Activated CD4-positive, alpha-beta T cell treated with anti-CD3 and anti-CD28 coated beads, Interleukin-2, amount 10 ng/mL, durations not matched to agents 7 days and 5 days (primary cell): ENCODE measurements at places on chromosomes 12 and 14.
A peak's percentile ranks its signal among the peaks of the same experiment; 100 is the strongest.

DNA sequence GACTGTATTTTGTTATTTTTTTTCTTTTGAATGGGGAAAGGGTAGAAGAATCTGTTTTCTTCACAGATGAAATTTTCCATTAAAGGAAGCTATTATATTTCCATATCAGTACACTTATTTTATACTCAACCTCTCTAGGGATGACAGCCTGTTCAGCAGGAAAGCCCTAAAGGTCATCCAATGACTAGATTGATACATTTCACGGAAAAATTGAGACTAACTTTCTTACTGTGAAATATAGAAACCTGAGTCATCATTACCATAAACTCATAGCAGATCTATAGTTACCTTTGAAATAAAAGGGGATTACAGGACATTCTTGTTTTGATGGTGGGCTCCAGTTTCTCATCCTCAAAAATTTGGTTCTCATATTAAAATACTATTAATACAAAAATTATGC, 36.1 kb upstream of the PTCSC3 start:
- DNase-seq: no peak

GRCh38 chr14:26394150-26394810, 203.6 kb downstream of the NOVA1 start:
- no peak for DNase-seq

DNA sequence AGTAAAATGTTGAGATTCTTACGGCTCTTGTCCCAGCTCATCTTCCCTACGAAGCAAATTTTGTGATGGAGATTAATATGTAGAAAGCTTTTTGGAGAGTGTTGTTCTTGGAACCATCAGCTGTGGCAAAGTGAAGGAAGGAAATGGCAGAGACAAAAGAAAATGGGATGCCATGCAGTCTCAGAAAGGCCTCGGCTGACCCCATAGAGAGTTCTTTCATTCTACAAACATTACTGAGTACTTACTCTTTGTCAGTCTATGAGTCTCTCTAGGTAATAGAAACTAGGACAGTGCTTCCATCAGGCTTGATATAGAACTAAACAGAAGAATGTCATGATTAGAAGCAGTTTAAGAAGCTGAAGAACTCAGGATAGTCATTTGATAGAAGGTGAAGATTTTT, 134.1 kb downstream of the PLEKHA5 start:
- no peak for DNase-seq

DNA sequence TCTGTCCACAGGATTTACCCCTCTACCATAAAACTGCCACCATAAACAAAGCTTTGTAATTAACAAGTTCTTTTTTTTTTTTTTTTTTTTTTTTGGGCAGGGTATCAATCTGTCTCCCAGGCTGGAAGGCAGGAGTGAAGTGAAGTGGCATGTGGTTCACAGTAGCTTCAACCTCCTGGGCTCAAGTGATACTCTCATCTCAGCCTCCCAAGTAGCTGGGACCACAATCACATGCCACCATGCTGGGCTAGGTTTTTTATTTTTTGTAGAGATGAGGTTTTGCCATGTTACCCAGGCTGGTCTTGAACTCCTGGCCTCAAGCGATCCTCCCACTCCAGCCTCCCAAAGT, 61.1 kb upstream of the NUDT4 start:
- no peak for DNase-seq

- no peak for DNase-seq
Observed at GRCh38 chr14:72924337-72924736, 1.9 kb upstream of the DCAF4 start.

DNA sequence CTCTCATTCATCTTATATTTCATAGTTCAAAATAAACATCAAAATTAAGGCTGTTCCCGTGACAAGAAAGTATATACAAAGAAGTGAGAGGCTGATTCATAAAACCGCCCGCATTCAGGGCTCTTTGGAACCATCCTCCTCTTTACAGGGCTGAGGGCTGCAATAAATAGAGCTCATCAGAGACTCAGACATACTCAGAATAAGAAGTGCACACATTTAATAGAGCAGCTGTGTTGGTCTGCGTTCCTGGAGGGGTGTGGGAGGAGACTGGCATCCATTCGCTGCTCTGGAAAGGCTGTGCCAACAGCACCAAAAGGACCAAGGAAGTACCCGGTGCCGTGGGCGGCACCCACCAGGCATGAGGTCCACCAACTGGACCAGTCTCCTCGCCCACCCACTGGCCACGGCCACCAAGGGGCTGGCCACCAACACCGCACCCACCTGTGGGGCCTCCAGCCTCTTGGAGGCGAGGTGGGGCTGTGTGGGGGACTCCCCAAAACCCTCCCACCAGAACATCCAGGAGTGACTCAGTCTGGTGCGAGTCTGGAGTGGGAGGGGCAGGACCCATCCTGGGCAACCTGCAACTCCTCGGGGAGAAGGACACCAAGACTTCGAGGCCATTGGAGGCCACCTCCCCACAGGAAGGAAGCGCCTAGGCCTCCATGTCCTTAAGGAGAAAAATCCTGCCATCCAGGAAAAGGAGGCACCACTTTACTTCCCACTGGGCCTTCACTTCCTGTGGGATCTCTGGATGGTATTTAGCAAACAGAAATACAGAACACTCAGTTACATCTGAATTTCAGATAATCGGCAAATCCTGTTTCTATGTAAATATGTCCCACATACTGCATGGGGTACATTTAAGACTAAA, 32.7 kb downstream of the VCPKMT start:
- peak; percentile 48 for DNase-seq

- DNase-seq: no peak
Observed at GRCh38 chr12:24073170-24073810, 123.8 kb upstream of the SOX5 start.

DNA sequence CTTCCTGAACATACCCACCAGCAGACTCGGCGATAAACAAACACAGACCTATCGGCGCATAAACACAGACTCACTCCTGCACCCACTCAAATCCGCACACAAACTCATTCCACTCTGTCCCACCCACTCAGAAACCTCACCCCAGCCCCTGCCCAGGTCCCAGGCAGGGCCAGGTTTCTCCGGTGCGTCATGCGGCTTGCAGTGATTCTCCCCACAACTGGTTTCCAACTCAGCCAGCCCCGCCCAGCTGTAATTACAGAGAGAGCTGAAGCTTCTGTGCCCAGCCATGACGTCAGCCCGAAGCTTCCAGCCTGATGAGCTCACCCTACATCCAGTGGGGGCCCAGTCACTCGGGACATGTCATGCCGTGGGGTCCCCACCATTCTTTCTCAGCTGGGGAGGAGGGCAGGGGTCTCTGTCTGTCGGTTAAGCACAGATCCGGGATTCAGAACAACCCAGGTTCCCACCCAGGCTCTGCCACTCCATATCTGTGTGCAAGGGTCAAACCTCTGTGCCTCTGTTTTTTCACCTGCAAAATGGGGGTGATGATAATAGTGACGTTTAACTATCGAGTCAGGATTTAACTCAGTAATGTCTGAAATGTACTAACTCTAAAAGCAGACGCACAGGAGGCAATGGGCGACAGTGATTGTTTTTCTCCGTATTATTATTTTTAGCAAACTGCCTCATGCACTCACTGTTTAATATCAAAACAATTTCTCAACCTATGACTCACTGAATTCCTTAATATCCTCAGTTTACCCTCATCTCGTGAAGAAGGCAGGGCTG, 2.3 kb upstream of the HSPB8 start:
- DNase-seq: no peak

DNA sequence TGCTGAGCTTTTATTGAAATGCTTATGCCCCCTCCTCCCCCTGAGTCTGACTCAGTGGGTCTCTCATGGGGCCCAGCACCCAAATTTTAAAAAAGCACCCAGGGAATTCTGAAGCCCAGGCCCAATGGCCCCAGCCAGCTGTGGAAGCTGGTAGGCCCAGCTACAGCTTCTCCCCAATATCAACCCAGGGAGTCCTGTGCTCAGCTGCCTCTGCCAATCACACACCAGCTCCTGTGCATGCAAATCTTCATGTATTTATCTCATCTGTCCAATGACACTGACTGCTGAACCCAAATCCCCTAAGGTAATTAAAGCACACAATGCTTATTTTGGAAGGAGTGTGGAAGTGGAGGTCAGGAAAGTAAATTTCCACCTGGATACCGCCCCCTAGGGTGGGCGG, 76.3 kb downstream of the CCDC88C start:
- DNase-seq: no peak

DNA sequence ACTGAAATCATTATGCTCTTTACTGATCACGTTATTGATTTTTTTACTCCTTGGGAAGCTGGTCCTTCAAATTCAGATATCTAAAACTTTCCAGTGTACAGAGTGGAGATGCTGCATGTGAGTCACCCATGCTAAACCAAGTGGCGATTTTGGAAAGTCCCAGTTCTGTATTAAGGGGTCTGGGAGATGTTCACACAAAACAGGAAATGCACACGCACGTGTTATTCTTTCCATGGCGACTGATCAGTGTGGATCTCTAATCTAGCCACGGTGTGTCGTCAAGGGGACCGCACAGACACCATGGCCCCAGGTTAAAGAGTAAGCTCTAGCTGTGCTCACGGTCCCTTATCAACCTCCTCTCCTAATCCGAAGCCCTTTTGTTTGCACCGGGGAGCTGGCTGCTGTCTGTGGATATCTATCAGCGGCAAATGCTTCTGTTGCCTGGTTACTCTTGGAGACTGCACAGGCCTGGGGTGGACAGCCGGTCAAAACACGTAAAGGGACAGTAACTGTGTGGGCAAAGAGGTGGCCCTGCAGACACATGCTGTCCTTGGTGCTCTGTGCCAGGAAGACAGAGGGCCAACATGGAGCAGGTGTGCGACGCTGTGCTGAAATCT, 96.6 kb downstream of the RIMBP2 start:
- no peak for DNase-seq

GRCh38 chr14:22753586-22753985, 12.9 kb upstream of the OXA1L start:
- DNase-seq: no peak

DNA sequence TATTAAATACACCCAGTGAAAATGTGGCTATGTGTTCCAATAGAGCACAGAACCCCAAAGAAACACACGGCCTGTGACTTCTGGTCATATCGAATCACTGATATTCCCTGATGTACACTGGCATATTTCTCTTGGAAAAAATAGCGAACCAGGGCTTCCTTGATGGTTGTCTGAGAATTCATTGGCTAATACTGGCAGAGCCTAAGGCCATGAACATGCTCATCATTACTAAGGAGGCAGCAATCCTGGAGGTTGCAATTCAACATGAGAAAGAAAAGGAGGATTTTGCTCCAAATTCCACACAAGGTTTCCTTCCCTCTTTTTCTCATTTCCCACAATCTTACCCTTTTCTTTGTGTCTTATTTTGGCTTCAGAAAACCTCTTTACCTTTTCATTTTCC, 212.9 kb upstream of the HMGA2 start:
- DNase-seq: no peak

DNA sequence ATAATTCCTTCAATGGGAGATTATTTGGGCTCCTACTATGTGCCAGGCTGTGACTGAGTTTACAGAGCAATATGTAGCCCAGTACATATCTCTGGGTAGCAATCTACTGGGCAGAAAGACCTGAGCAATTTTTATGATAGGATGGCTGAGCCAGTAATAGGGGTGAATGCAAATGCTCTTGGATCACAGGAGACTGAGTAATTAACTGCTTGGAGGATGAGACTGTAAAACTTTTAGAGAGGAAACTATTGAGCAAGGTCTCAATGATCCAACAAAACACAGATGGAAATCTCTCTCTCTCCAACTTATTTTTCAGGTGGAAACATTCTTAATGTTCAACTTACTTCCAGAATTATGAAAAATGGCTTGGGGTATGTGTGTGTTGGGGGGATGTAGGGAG, 402.2 kb downstream of the AEBP2 start:
- DNase-seq: no peak

GRCh38 chr12:110922652-110923051, 2.3 kb upstream of the MYL2 start:
- DNase-seq: no peak

DNA sequence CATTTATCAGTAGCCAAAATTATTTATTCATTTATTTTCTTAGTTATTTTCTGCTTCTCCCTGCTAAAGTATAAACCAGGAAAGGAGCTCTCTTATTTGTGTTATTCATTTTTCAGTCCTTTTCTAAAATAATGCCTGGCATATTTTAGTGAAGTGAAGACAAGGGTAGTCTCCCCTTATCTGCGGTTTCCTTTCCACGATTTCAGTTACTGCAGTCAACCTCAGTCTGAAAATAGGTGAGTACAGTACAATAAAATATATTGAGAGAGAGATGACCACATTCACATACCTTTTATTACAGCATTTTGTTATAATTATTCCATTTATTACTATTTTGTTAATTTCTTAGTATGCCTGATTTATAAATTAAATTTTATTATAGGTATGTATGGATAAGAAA, 57.6 kb downstream of the GPR137C start:
- no peak for DNase-seq

GRCh38 chr12:54419088-54419887, at the start of gene ITGA5:
Gene ITGA5 (minus strand): TSS chr12:54419266. CDS start chr12:54419198, 68 bp downstream.
- DNase-seq: peak; percentile 36

DNA sequence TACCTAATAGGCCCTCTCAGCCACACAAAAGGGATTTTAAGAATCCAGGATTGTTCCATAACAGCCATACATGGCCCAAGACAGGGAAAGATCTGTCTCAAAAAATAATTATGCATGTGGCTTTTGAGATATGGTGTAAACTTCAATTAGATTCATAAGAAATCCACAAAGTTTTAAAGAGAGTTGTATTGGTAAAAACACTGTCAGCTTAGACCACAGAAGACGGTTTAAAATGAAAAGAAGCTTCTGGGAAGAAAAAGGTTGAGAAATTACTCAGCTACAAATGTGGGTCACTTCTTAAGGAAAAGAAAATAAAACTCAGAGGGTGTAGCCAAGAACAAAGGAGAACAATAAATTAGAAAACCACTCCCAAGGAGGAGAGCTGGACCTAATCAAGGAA, 191.4 kb downstream of the KIF26A start:
- no peak for DNase-seq

GRCh38 chr12:29223426-29223825, 74.3 kb downstream of the FAR2 start:
- no peak for DNase-seq

- no peak for DNase-seq
Observed at GRCh38 chr12:6238875-6239274, 38.7 kb downstream of the CD9 start.

DNA sequence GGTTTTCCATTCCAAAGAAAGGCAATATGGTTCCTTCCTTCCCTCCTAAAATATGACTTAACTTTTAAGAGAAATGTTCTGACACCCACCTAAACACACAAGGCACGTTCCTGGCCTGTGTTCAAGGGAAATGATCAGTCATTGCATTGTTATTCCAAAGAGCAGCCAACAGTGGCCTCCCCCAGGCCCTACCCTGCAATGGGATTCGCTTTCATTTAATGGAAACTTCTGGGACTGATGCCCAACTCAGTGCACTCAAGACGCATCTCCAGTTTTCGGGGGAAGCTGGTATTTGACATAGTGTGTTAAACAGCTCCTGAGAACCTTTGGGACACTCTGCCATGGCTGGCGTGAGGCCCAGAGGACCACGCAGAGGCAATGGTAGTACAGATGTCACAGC, 65.9 kb downstream of the DDX51 start:
- DNase-seq: no peak

DNA sequence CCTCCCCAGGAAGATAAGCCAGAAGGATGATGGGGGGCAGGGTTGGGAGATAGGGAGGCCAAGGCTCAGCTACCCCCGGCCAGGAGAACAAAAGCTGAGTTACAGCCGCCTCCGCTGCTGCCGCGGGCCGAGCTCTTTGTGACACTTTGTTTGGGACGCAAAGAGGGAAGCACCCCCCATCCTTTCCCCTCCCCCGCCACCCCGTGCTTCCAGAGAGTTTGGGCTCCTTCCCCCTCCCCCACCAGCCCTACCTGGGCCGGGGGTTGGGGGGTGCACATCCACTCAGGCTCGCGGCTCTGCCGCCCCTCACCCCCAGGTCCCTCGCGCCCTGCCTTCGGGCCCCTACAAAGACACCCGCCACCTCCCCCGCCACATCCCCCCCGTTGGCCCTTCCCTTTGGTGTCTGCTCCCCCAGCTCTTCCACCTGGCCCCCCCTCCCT, 799 bp downstream of the ZNF219 start:
- DNase-seq: no peak
